ENCODE measurements at places on chromosomes 12 and 14.

DNA sequence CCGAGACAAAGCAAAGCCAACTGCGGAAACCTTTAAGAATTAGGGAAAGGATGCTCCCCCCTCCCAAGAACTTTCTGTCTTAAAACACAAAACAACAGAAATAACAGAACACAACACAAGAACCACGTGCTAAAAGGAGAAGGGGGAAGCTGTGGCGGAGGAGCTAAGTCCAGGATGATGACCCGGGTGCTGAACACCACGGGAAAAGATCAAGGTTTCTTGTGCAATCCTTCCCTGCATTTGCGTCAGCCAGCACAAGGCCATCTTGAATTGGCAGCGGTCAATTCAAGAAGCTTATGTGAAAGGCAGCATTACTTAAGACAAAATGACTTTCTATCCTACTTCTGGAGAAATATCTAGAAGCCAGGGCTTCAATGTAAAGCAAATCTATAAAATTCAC, 11.0 kb upstream of the CREBL2 start:
- DNase-seq, result no peak

DNA sequence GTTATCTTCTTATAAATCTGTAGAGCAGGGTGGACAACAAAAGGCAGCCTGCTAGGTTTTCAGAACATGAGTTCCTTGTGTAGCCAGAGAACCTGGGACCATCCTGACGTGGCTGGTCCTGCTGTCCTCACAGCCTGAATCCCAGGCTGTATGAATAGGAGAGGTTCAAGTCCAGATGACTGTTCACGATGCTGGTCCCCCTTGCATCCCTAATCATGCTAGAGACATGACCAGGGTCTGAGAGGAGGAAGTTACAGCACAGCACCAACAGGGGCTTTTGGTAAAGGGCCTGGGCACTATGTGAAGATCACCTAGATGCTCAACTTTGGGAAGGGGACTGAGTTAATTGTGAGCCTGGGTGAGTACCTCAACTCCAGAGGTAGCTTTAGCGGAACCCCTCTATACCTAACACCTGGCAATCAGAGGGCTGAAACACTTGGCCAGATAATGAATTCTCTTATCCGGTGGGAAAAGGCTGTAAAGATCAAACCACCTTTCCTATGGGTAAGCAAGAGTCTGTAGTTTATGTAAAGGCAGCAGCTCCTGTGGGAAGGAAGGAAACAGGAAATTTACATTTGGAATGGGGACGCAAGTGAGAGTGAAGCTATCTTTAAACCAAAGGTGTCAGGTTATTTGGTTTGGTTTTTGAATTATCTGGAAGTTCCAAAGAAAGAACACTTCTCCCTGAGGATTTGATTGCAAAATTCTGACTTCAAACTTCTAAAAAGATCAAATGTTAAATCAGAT, 112.8 kb downstream of the DAD1 start:
- DNase-seq, result no peak

GRCh38 chr12:26800347-26800746, 32.6 kb downstream of the ITPR2 start:
- DNase-seq, result no peak

DNA sequence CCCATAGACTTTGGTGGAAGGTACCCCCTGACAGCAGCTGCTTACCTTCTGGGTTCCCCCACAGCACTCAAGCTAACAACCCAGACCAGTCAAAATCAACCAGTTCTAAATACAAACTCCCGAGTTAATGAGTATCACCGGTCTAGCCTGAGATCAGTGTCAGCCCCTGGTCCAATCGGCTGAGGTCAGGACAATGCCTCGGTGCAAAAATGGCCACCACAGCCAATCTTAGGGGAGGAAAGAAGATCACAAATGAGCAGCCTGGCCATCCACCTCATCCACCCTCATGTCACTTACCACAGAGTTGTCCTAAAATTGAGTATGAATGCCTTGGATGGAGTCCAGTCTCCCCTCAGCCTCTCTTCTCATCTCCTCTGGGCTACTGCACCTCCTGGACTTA, 128.5 kb downstream of the PHETA1 start:
- DNase-seq, result no peak

- no peak for DNase-seq
Measured at GRCh38 chr14:32011225-32011624, 65.9 kb upstream of the ARHGAP5 start.

DNA sequence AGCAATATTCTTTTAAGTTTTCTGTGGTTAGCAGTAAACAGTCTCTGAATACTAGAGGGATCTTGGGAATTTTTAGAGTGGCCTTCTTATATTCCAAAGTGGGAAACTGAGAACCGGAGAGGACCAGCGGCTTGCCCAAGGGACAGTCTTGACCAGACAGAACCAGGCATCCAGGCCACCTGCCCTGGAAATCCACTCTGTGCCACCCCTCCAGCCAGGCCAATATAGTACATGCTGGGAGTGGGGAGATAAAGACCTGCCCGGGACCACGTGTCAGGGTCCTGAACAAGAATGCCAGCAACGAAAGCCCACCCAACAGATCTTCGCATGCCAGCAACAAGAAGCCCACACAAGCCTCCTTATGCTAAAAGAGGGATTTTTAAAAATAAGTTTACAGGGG, 49.4 kb upstream of the RIN3 start:
- DNase-seq, result no peak

- DNase-seq, result no peak
Measured at GRCh38 chr14:89184952-89185351, 232.1 kb downstream of the FOXN3 start.

- peak; percentile 72 for DNase-seq
Measured at GRCh38 chr12:108618079-108618952, 15.4 kb downstream of the SELPLG start.
